Activated naive CD8-positive, alpha-beta T cell treated with anti-CD3 and anti-CD28 coated beads, Interleukin-2, amount 10 ng/mL, durations not matched to agents 7 days and 5 days (primary cell): ENCODE measurements at places on chromosomes 4 and X. TPM values are rescaled to one million over a fixed set of nuclear protein-coding genes. Genes with fewer than 3 reads are reported as not detected.

Gene USP17L28
- total RNA-seq: not detected

Gene DACH2
- not detected for total RNA-seq

Gene AREG
- not detected for total RNA-seq

Gene IDS
- total RNA-seq: 109 TPM
